ENCODE measurements at places on chromosomes 12 and 14.

- DNase-seq = no peak
These were observed 11.2 kb downstream of the CD9 start for GRCh38 chr12:6211421-6211869.

- DNase-seq = no peak
These were observed 210.6 kb upstream of the NOVA1 start for GRCh38 chr14:26808407-26808806.

- DNase-seq = no peak
These were observed 20.4 kb downstream of the VWF start for GRCh38 chr12:6104027-6104426.

DNA sequence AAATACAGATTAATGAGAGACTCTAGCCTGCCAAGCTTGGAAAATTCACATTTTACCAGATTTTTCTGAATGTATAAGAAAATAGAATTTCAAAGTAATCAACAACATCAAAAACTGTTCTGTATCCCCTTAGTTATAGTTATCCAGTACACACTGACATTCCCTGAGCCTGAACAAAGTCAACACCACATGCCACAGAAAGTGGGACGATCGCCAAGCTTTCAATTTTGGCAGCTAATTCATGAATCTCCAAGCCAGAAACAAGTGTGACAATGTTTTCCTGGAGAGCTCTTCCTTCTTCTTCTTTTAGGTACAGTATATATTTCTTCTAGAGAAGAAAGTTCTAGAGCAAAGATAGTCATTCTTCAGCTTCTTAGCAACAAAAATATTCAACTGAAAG, 290.2 kb downstream of the PRKD1 start:
- no peak for DNase-seq

DNA sequence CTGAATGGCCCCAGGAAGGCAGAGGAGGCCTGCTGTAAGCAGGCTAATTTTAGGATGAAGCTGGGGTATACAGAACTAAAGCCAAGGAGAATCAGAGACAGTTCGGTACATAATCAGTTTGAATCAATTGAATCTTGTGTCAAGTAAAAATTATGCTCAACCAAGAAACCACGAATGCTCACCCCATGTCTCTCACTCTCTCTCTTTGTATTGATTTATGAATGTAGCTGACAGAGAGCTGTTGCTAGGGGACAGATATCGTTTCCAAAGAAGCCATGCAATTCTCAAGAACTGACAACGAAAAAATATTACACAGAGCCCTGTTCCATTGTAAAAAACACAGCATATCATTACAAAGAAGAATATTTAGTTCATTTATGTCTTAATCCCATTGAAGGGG, 151.1 kb upstream of the PKP2 start:
- no peak for DNase-seq

- no peak for DNase-seq
These were observed 2.8 kb downstream of the NKX2-8 start for GRCh38 chr14:36579573-36580140.

- no peak for DNase-seq
These were observed 176.7 kb downstream of the KLHL28 start for GRCh38 chr14:44785096-44785495.
